ENCODE measurements at places on chromosomes 1 and 21. TPM values are rescaled to one million over a fixed set of nuclear protein-coding genes. Genes with fewer than 3 reads are reported as not detected.

DNA sequence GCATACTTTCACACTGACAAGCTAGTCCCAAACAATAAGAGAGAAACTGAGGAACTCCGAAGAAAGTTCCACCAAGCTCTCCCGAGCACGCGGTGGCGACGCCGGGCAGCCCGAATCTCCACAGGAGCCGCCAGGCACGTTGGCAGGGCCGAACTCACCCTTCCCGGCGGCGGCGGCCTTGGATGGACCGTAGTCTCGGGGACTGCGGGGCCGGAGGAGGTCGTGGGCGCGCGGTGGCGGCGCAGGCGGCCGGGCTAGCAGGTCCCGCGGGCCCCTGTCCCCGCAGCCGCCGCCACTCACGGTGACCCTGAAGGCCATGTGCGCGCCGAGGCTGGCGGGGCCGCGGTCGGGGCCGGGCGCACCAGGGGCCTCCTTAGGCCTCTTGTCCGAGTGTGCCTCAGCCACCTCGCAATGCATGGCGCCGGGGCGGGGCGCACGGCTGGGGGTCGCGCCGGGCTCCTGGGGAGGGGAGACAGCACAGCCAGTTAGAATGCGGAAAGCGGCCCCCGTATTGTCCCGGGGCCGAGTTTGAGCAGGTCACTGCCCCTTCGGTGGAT, 1.2 kb downstream of the GLIS1 start:
- DNase-seq, result no peak

- no peak for DNase-seq
Observed at GRCh38 chr1:59318271-59318860, 21.5 kb downstream of the FGGY start.

GRCh38 chr1:227777646-227778045, 37.8 kb upstream of the PRSS38 start:
- DNase-seq, result no peak

GRCh38 chr1:228464487-228464983, 22.6 kb upstream of the RNF187 start:
- DNase-seq, result peak; percentile 53

DNA sequence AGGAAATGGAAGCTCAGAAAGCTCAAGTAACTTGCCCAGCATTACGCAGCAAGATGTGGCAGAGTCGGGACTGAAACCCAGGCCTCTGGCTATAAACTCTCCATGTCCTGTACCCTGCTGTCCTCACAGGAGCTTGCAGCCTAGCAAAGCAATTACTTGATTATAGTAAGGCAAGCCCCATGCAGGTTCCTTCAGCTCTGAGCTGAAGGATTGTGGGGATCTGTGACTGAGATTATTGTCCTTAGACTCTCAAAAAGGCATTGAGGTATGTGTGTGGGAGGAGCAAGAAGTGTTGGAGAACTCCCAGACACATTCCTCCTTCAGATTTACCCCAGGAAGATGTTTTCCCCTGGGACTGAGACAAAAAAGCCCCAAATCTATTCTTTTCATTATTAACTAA, 124.0 kb upstream of the SPATA6 start:
- no peak for DNase-seq

DNA sequence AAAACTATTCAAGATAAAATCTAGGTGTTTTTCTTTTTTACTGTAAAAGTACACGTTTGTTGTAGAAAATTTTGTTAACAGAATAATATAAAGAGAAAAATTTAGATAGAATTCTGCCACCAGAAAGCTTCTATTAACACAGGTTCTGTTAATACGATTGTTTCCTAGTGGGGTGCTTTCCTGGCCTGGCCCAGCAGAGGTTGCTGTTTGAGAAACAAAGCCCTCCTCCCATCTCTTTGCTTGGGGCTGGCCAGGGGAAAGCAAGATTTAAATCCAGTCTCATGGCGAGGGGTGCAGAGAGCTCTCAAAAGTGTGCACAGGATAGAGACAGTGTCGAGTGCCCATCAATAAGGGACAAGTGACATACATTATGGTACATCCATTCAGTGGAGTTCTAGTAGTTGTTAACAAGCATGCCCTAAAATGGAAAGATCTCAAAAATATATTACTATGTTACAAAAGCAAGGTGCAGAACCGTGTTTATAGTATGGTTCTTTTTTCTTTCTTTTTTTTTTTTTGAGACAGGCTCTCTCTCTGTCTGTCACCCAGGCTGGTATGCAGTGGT, 14.6 kb upstream of the ACBD3 start:
- DNase-seq, result no peak

- DNase-seq, result peak; percentile 59
Observed at GRCh38 chr1:89971600-89971999, 23.3 kb upstream of the ZNF326 start.

GRCh38 chr1:116111524-116112021, 374 bp downstream of the MAB21L3 start:
- DNase-seq, result peak; percentile 42

GRCh38 chr1:26459573-26460031, 12.6 kb upstream of the HMGN2 start:
- DNase-seq, result no peak

- no peak for DNase-seq
Observed at GRCh38 chr1:182754087-182754486, 35.5 kb upstream of the NPL start.

GRCh38 chr1:33719771-33720670, 143.9 kb upstream of the HMGB4 start:
- no peak for DNase-seq

- no peak for DNase-seq
Observed at GRCh38 chr1:202725526-202725925, 15.3 kb upstream of the SYT2 start.

DNA sequence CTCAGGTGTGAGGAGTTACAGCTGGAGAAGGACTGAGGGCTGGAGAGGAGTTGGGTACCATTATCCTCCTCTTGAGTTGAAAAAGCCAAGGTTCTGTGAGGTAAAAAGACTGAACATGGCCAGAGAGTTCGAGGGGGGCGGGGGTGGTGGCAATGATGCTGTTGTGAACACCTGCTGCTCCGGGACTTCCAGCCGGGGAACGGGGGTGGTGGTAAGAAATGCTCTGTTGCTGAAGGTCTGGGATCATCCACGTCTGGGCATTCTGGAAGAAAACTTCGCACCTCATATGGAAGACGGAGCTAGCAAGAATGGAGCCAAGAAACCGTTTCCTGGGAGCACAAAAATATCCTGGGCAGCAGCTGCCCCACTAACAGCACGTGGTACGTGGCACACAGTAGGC, 20.1 kb upstream of the ALPL start:
- DNase-seq, result no peak

- DNase-seq, result no peak
Observed at GRCh38 chr1:62428351-62428750, 8.5 kb upstream of the USP1 start.

GRCh38 chr1:245319094-245319493, 164.3 kb downstream of the KIF26B start:
- DNase-seq, result no peak

- peak; percentile 28 for DNase-seq
Observed at GRCh38 chr1:52970149-52970548, 43.1 kb downstream of the SCP2 start.

GRCh38 chr1:204261746-204262505, 48.1 kb upstream of the GOLT1A start:
- peak; percentile 18 for DNase-seq

The DMRTA2 gene
- 4.2 TPM for total RNA-seq

The FLG gene
- total RNA-seq, result 0.26 TPM

The JAM2 gene
- not detected for total RNA-seq

The SPATA46 gene
- total RNA-seq, result not detected

The TLCD4 gene
- 0.53 TPM for total RNA-seq

The TMEM82 gene
- not detected for total RNA-seq

The LCE2C gene
- not detected for total RNA-seq

Data from bronchial epithelial cell (primary cell).